ENCODE measurements at places on chromosomes 7 and 10. TPM values are rescaled to one million over a fixed set of nuclear protein-coding genes. Genes with fewer than 3 reads are reported as not detected.

GRCh38 chr7:47444376-47445098 is 137.4 kb downstream of the TNS3 start:
- no peak for DNase-seq

Gene EBF3
- total RNA-seq: 1.5 TPM

Gene TMEM184A
- total RNA-seq: 59.2 TPM

Gene WDR91
- total RNA-seq: 13.6 TPM

Gene KAZALD1
- 9.8 TPM for total RNA-seq
